T-helper 22 cell (primary cell): ENCODE measurements at places on chromosomes 3 and 15.

- DNase-seq = no peak
Measured at GRCh38 chr15:79195802-79196201, 86.7 kb upstream of the ANKRD34C start.

DNA sequence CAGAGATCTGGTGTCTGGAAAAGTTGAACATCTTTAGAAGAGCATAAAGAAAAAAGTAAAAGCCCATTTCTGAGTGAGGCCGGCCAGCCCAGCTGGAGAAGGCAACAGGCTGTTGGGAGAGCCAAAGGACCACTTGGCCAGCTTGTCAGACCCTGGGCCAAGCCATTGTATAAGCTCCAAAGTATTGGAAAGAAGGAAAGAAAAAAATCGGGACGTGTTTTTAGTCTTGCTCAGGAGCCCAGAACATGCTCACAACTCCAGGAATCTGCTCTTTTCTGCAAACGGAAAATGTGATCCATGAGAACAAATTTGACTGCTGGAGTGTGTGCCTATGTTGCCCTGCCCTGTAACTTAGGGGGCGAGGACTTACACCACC is 10.4 kb upstream of the CLPX start:
- no peak for DNase-seq

DNA sequence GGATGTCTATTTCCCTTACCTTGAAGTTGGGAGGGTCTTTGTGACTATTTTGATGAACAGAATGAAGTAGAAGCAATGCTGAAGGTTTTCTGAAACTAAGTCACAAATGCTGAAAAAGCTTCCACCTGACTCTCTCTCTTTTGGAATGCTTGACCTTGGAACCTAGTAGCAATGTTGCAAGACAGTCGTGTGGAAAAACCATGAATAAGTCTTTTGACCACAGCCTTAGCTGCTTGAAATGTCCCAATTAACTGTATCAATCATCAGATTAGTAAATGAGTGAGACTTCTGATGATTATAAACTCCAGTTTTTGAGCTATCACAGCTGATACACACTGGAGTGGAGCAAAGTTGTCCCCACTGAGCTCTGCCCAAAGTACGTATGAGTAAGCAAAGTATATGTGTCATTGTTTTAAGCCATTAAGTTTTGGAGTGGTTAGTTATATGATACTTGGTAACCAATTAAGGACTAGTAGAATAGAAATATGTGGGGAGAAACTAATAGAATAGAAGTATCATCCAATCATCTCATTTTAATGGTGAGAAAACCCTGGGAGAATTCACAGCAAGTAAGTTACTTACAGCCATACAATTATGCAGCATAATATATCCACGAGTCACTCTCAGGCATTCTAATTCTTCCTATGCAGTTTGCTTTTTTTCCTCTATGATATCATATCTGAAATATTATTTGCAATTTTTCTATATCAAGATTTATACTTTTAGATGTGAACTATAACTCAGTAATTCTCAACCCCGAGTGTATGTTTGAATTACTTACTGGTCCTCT is 1010.6 kb downstream of the ROBO2 start:
- DNase-seq = no peak

DNA sequence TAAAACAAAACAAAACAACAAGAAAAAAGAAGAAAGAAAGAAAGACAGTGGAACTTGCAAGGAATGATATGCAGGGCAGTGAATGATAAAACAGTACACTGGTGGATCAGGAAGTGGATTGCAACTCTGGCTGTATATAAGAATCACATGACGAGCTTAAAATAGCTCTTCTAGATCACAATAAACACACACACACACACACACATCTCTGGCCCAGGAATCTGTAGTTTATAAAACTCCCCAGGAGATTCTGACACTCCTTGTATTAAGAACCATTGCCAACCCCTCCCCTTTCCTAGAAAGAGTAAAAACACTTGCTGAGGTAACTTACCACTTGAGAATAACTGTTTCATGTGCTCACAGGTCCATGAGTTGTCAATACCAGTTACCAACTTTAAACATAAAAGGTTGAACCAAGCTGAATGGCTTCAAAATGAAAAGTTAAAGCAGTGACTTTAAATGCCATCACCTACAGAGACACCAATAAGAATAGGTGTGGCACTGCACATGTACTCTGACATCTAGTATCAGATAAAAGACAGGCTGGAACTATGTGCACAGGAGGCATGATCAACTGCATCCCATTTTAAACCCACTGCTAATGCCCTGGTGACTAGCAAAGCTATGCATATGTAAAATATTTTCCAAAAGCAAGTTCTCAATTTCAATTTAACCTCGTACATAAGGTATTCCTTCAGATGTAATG is 3.9 kb downstream of the CPOX start:
- DNase-seq = no peak

DNA sequence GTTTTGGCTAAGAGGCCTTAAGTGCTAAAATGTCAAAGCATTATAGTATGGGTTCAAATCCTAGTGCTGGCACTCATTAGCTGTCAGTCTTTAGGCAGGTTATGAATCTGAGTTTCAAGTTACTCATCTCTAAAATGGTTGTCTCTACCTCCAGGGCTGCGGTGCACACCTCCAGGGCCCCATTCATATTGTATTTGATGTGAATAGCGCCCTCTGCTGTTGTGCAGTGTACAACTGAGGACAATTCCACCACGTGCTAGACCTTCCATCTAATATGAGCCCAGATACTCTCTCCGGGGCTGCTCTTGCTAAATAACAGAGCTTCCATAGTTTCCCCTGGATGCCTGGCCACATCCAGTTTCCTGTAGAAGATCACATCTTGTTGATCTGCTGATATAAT is 54.3 kb downstream of the OXNAD1 start:
- DNase-seq = peak; percentile 60

DNA sequence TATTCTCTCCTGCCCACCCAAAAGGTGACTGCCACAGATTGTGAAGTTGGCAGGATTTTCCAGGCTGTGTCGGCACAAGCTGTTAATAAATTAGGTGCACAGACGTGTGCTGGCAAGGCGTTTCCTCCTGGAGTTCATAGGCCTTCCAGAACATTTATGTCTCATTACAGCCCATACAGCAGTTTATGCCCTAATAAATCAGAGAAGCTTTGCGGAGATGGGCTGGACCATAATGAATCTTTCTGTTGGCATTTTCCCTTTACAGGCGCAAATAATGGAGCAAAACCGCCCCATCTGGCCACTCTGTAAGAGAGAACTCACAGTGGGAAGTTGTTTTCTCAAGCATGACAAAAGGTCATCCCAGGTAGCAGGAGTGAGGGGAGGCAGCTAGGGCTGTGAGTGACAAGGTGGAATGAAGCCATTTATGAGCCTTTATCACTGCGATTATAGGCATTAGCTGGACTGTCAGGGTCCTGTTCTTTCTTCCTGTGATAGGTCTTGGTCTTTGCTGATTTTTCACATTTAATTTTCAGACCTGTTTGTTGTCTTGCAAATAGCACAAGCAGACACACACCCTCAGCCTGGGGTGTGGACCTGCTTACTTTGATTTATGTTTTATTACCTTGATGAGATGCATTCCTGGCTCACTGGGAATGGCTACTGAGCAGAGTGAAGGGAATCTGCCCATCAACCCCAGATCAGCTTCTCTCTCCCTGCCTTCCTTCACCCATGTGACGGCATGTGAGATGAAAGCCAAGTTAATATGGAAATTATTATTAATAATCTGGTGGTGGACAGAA is 257.5 kb downstream of the LRTM1 start:
- no peak for DNase-seq

GRCh38 chr3:48716982-48717746 is at the start of gene IP6K2:
Gene IP6K2 (minus strand): TSS chr3:48717221. CDS start chr3:48695291, 21,930 bp downstream.
- peak; percentile 97 for DNase-seq

DNA sequence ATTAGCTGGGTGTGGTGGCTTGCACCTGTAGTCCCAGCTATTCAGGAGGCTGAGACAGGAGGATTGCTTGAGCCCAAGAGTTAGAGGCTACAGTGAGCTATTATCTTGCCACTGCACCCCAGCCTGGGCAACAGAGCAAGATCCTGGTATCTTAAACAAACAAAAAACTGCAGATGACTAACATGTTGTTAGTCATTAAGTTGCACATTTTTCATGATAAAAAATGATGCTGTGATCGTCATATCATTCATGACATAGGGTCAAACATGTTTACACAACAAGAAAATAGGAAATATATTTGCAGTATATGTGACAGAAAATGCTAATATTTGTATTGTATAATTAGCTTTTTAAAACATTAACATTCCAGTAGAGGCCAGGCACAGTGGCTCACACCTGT is 20.2 kb upstream of the DAPK2 start:
- DNase-seq = no peak

- DNase-seq = peak; percentile 4
Measured at GRCh38 chr3:151276687-151277042, 1.7 kb downstream of the P2RY14 start.

- DNase-seq = no peak
Measured at GRCh38 chr15:69167218-69167846, 6.9 kb downstream of the GLCE start.

GRCh38 chr3:21331857-21332256 is 419.2 kb downstream of the ZNF385D start:
- DNase-seq = no peak

DNA sequence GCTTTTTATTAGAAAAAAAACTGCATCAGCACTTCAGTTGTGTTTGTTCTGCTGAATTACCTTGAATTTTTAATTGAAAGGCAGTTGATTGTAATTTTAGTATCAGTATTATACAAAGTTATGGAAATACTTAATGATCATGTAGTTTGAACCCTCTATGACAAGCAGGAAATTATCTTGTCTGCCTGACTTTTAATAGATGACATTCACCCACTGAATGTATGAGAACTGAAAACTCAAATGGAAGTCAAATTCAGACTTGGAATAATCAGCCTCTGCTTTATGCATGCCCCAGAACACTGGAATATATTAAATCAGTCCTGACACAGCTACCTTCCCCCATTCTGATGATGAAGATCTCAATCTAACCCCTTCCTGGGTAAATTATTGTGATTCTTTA is 73.5 kb downstream of the SLC49A4 start:
- no peak for DNase-seq

- DNase-seq = no peak
Measured at GRCh38 chr3:9399746-9400145, 2.3 kb downstream of the SETD5 start.

DNA sequence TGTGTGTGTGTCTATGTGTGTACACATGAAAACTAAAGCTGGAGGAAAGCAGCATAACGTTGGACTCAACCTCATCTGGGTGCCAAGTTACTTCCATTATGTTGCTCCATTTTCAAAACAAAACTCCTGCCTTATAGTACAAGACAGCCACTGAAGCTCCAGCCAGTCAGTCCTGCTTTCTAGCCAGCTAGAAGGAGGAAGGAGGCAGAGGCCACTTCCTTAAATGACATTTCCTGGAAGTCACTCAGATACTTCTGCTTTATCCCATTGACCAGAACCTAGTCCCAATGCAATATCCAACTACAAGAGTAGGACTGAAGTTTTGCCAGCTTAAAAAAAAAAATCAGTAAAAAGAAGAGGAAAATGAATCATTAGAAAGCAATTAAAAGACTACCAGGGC is 31.7 kb downstream of the CADPS start:
- no peak for DNase-seq

GRCh38 chr3:27930052-27930602 is 208.0 kb upstream of the EOMES start:
- DNase-seq = no peak

- DNase-seq = no peak
Measured at GRCh38 chr15:96564546-96564945, 234.0 kb downstream of the NR2F2 start.

- DNase-seq = no peak
Measured at GRCh38 chr3:37729119-37729518, 132.6 kb upstream of the CTDSPL start.

DNA sequence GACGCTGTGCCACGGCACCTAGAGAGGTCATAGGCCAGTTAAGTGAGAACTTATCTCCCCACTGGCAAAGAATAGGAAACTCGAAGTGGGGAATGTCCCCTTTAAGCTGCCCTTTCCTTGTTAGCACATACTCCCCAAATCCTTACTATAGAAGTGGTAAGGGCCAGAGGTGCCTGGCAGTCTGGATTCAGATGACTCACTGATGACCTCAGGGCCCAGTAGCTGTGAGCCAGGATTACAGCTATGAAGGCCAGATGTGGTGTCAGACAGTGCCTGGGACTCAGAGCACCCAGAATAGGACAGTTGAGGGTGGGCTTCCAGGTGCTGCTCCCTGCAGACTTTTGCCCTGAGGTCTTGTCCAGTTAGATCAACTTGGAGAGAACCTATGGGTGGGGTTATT is 37.7 kb downstream of the PDIA5 start:
- DNase-seq = no peak

- DNase-seq = no peak
Measured at GRCh38 chr3:117036259-117036799, 326.8 kb downstream of the TUSC7 start.

GRCh38 chr3:178310949-178311348 is 225.3 kb upstream of the KCNMB2 start:
- DNase-seq = no peak

GRCh38 chr3:152276681-152277080 is 8.0 kb downstream of the MBNL1 start:
- DNase-seq = no peak

- no peak for DNase-seq
Measured at GRCh38 chr3:180619723-180620122, 17.8 kb downstream of the TTC14 start.

- peak; percentile 12 for DNase-seq
Measured at GRCh38 chr15:76147906-76148570, 88.3 kb downstream of the TMEM266 start.

DNA sequence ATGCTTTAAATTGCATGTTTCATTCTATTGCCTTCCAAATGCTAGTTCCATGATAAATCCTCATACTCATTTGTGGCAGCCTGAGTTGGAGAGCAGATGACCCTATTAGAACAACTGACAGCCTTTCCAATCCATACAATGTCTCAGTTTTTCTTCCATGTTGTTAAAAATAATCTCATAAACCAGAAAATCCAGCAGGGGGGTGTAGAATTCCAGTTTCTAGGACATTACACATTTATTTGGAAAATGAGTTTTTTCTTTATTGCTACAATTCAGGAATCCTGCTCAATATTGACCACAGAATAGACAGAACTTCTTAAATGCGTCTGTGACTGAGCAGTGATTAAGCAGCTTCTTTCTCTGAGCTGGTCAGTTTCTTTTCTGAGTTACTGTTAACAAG is 174.2 kb upstream of the ATP10A start:
- no peak for DNase-seq

GRCh38 chr3:33186524-33187367 is 31.9 kb downstream of the SUSD5 start:
- DNase-seq = no peak

- DNase-seq = no peak
Measured at GRCh38 chr15:91789136-91789535, 64.4 kb upstream of the SLCO3A1 start.

- no peak for DNase-seq
Measured at GRCh38 chr3:69203631-69204314, 81.4 kb upstream of the LMOD3 start.

GRCh38 chr3:126886217-126886616 is 96.7 kb upstream of the PLXNA1 start:
- DNase-seq = no peak

GRCh38 chr3:49841806-49842205 is 14.6 kb downstream of the TRAIP start:
- DNase-seq = no peak

GRCh38 chr3:15426579-15427118 is 695 bp downstream of the METTL6 start:
- DNase-seq = no peak
